ENCODE measurements at places on chromosomes 5 and 9.

GRCh38 chr9:127714951-127715469 is 453 bp downstream of the PTRH1 start:
- no peak for DNase-seq

DNA sequence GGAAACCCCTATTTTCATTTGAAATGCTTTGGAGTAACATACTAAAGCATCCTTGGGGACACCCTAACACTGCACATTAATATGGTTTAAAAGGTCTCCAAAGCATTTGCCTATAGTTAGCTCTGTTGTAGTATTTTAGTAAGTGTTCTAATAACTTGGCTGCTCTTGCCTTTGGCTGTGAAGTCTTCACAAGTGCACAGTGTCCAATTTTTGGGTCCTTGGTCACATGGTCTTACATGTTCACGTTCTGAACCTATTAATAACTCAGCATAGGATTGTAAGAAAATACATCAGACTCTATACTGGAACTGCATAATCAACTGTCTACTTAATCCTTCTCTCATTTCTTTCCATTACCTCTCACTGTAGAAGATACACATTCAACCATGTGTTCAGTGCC is 17.4 kb downstream of the ADAMTS19 start:
- no peak for DNase-seq

DNA sequence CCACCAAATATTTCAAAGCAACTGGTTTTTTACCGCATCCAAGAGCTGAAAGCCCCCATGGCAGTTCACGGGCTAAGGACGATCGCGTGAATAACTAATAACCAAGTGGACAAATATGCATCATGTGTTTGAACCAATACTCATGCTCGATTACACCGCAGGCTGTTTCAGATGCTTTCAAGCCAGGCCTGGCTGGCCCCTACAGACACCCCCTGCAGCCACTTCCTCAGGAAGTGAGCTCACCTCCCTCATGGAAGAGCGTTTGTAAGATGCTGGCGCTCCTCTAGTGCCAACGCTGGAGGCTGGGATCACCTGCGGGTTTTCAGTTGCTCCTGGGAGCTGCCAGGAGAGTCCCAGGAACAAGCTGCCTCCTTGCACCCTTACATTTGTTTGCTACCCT is 53.9 kb upstream of the PTCH1 start:
- peak; percentile 24 for DNase-seq

DNA sequence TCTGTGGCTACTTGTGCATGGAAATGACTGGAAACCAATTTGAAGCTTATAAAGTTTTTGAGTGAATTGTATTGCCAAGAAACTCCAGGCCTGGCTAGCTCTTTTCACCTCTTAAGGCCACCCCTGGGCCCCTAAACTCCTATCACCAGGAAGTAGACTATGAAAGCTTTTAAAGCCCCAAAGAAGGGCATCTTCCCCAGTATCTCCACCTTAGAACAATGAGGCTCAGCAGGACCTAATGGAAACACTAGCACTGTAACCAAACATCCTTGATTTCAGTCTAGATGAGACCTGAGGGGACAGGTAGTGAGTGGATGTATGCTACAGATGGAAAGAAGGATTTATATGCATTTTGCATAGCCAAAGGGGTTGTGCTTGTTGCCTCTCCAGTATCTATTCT is 25.0 kb downstream of the LYRM7 start:
- no peak for DNase-seq

GRCh38 chr9:110317911-110318310 is 19.8 kb downstream of the TXNDC8 start:
- no peak for DNase-seq

- no peak for DNase-seq
These were observed 62.6 kb downstream of the SUSD1 start for GRCh38 chr9:112112519-112112918.

GRCh38 chr5:77325921-77326541 is 115.6 kb downstream of the PDE8B start:
- no peak for DNase-seq

DNA sequence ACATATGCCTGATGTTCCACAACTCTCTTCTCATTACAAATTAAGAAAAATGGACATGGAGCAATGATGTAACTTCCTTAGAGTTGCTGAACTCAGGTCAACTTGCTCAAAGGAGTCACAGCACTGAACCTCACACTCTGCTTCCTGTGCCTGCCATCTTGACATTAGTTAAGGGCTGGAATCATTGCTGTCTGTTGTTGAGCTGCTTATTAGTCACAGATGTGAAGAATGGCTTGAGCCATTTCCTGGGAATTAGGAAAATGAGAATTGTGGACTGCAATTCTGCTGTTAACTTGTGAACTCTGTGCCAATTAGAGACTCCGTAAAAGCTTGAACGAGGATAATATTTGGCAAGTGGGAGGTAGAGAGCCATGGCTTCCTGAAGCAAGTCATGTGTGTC is 212.0 kb downstream of the ADAMTS12 start:
- no peak for DNase-seq

DNA sequence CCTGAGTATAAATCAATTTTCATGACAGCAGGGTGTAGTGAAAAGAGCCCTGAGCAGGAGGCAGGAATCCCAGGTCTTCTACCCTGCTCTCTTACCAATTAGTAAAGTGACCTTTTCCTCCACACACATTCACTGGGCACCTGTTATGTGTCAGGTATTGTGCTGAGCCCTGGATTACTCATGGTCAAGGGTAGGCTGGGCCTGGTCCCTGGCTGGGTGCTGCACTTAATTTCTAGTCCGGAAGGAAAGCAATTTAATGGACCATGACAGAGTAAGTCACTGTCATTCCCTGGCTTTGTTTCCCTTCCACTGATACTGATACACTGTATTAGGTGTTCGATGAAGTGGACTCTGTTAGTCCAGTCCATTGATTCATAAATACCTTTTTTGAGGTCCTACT is 29.1 kb upstream of the BRINP1 start:
- DNase-seq, result no peak

DNA sequence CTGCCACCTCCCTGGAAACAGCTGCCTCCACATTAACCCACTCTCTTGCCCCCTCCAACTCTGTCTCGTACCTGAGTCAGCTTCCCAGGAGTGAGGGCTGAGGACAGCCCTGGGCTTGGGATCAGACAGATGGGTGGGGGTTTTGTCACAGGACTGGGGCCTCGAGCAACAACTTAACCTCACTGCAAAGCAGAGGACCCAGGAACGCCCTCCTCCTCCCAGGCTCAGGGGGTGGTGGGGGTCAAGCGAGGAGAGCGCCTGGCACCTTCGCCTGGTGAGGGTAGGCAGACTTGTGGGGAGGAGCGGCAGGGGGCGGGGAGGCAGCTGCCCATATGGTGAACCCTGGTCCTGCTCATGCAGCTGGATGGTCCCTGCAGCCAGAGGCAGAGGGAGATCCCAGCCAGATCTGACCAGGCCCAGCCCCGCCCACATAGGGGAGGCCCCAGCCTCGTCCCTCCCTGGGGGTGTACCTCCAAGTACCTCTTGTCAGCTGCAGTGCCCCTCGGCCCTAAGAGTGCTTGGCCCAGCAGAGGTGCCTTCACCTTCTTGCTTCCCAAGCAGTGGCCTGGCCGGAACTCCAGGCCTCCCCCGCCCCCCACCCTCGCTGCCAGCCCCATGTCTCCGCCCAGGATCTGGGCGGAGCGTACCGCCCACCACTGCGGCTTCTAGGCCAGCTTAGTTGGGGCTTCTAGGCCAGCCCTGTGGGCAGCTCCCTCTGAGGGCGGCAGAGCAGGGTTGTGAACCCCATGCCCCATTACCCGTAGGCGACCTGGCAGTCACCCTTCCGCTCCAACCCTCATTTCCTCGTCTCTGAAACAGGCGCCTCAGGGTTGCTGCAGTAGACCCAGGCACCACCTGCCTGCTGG is at the start of gene SARDH:
Gene SARDH (minus strand): TSS at position 579 of the 866 bp plus-strand sequence. CDS start 4,179 bp downstream, outside the sequence.
- peak; percentile 62 for DNase-seq

- DNase-seq, result no peak
These were observed 7.8 kb downstream of the GZMA start for GRCh38 chr5:55110217-55110616.

DNA sequence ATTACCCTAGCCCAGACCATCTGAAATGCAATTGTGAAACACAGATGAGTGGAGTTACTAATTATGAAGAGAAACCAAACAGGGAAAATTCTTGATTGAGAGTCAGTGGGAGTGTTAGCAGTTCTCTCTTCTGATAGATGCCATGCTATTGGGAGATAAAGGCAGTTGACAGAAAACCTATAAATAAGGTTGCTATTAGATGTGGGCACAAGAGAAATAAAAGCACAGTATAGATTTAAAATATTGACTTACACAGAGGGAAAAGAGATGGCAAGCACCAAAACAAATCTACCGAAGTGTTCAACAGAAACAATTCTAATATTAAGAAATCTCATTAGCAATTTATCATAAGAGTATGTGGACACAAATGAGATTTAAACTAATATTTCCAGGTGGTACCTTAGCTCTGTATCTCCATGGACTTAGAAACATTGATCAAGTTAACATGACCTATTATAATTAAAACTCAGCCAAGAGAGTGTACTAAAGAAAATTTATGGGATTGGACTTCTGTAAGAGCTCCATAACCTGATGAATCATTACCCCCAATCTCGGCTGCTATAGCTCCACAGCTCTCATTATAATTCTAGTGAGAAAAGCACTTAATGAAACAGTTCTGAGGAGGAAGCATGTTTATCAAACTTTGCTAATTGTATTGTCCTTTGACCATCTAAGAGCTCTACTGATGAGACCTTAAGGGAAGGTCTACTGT is 665.0 kb upstream of the RIOK2 start:
- no peak for DNase-seq

- DNase-seq, result no peak
These were observed 720.7 kb upstream of the FAM174A start for GRCh38 chr5:99814321-99815063.

GRCh38 chr9:116452634-116453033 is 234.5 kb upstream of the TRIM32 start:
- no peak for DNase-seq

GRCh38 chr9:22055090-22055489 is 46.0 kb upstream of the CDKN2B start:
- no peak for DNase-seq

DNA sequence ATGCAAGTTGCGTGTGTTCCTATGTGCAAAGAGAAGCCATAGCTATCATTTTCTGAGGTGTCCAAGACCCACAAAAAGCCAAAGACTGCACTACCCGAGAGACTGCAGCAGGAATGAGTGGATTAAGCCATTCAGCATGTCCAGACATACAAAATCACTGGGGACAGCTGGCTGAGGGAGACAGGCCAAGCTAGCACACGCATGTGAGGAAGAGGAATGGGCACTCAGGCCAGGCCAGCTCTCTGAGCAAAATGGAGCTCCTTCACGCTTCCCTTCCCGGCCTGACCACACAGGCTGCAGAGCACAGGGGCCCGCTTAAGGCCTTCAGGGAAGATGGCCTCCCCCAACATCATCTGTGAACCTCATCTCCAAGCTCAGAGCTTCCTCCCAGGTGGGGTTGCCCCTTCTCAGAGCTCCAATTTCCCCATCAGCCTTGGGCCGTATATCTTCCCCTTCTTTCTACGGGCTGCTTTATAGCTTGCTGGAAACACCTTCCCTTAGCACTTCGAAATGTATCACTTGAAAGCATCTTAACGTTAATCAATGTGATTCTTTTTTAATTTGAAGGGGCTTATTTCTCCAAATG is 8.4 kb downstream of the DCANP1 start:
- DNase-seq, result peak; percentile 17

DNA sequence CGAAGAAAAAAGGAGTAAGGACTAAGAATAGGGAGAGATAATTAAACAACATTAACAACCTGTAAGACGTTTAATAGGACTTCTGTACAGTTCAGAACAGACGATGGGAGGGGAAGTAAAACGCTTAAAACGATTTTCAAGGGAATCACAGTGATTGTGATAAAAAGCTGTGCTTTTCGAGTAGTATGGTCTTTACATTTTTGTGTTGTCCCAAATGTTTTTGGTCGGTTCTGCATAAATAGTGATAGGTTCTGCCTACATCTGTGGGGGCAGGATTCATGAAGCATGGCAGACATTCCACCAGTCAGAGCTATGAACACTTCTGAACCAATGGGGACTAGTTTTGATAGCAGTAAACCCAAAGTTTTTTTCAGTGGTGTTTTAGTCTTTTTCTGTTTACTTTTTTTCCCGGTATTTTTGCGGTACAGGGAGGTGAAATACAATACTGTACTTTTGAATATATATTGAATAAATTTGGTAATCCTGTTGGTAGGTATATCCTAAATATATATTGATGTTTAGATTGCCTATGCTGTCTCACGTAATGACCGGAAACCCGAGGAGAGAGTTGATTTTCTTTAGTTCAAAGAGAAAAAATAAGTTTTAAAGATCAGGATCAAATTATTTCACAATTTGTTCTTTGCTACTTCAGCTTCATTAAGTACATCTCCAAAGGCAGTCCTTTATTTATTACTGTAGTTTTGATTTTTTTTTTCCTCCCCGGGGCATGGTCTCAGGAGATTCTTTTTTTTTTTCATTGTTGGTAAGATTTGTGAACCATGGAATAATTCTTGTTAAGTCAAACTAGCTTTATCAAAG is 1.3 kb downstream of the ERBIN start:
- DNase-seq, result peak; percentile 49

DNA sequence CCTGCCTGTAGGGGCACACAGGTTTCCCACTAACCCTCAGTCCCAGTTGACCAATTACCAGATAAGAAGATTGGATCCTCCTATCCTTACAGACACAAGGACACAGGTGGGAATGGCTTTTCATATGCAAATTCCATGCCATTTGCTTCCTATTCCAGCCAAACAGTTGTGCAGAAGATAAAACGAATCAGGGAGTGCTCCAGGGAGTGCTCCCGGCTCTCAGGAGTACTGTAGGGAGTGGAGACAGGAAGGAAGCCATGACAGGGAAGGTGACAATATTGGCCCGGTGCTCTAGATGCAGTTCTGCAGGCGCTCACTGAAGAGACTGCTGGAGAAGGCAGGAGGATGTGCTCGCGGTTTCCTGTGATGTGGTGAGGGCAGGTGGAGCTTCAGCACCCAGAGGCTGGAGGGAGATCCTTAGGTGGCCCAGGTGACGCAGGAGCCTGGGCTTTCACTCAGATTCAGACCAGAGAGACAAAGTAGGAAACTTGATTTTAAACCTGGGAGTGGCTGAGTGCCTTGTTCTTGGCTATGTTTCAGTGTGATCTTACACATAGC is 260.0 kb downstream of the AUH start:
- DNase-seq, result peak; percentile 97

DNA sequence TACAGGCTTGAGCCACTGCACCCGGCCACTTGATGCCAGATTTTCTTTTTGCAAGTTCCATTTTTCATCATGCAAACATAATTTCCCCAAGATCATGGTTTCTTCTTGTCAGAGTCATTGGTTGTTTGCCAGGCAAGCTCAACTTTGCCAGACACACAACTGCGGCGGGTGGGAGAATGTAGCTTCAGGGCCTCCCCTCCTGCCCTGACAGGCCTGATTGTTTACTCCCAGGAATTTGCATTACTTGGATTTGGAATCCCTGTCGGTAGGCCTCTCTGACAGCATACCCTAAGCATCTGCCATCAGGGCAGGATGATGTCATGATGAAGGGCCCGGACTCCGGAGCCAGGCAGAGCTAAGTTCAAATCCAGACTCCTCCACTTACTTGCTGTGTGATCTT is 15.1 kb downstream of the RPS14 start:
- DNase-seq, result no peak

- DNase-seq, result no peak
These were observed 93.0 kb upstream of the CCL21 start for GRCh38 chr9:34802916-34803315.
